ENCODE measurements at places on chromosomes 12 and 14.

DNA sequence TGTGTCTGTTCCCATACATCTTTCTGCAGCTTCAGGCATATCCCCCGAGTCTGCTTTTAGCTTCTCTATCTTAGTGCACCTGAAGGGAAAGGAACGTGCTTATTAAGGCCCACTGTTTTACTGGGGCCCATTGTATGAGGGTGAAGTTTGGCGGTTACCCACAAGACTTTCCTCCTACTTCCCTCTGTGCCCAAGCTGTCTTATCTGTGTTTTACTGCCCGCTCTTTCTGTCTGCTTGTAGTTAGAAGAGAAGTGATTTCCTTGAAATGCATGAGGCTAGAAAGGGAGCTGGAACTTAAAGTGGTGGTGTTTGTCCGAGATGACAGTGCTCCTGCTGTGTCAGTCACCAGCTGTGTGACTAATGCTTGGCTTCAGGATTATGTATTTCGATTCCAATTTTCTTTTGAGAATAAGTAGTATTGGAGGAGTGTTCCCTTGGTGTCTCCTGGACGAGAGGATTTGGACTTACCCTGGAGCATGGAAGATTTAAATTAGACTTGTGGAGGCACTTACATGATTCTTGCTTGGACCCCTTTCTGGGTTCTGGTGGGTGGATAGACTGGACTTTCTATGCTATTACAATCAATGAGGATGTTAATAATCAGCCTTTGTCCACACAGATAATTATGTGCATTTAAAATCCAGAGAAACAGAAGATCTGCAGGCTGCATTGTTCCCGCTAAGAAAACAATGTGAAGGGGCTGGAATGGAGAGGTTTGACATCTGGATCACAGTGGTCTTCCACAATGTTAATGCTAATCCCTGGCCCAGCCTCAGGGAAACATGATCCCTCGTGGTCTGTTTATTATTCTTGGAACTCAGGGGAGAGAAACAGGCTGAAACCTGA, 13.9 kb upstream of the KRT86 start:
- no peak for DNase-seq

DNA sequence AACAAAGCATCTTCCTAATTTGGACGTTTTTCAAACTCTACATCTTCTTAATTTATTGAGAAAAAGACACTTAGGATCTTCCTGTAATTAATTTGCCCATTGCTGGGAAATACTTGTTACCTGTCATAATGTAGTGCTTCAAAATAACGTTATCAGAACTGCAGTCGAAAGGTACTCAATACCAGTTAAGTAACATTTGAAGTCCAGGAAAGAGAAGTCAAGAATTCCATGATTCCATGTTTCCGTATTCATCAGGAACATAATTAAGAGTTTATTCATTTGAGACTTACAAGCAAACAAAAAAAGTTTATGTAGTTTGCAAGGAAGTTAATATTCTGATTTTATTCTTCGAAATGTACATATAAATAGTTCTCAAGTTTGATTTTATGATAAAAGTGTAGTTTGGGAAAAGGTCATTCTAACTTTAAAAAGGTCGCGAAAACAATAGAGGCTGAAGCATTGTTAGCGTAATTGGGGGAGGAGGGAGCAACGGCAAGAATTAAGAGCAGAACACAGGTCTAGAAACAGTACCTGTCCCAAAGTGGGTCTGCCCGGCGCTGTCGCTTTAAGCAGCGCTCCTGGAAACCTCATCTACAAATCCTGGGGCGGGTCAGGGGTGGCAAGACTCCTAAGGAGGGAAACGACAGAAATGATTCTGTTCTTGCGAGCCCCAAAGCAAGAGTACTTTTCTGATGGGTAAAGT, 1.2 kb upstream of the KCNMB4 start:
- no peak for DNase-seq

- no peak for DNase-seq
These were observed 356.2 kb downstream of the NELL2 start for GRCh38 chr12:44519931-44520330.

DNA sequence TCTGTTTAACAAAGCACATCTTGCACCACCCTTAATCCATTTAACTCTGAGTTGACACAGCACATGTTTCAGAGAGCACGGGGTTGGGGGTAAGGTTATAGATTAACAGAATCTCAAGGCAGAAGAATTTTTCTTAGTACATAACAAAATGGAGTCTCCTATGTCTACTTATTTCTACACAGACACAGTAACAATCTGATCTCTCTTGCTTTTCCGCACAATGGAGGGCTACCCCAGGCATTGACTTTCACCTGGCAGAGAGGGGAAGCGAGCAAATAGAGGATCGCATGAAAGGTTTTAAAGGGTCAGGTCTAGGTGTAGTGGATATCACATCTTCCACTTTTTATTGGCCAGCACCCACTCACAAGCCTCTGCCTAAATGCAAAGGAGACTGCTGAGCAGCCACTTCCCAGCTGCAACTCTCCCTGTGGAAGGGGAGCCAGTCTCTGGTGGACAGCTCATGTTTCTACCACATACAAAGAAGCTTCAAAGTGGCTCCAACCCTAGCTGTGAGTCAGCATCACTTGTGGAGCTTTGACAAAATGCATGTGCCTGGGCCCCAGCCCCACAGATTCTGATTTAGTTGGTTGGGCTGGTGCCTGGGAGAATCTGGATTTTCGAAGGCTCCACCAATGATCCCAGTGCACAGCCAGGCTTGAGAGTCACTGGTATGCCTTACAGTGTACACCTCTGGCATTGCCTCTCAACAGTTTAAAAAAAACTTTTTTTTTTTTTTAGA, 7.2 kb upstream of the FNTB start:
- DNase-seq: no peak

- no peak for DNase-seq
These were observed 16.3 kb upstream of the RNF34 start for GRCh38 chr12:121383601-121384021.

GRCh38 chr12:26523708-26524150, 309.3 kb downstream of the ITPR2 start:
- DNase-seq: no peak

- no peak for DNase-seq
These were observed 980.5 kb downstream of the FLRT2 start for GRCh38 chr14:86510491-86510890.

- peak; percentile 75 for DNase-seq
These were observed 118.7 kb downstream of the KSR2 start for GRCh38 chr12:117850048-117850447.

DNA sequence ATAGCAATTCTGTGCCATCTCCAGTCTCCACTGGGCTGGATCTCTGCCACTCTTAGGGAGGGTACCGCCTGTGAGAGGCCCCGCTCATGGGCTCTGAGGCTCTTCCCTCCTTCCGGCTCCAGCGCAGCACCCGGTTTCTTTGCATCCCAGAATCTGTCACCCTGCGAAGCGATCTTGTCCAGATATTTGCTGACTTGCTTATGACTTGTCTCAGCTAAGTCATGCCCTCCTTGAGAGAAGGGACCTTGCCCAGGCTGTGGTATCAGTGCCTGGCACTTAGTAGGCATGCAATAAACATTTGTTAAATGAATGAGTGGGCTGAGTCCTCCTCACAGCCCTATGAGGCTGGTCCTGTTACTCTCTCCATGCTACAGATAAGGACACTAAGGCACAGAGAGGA, 13.4 kb downstream of the KRT80 start:
- no peak for DNase-seq

DNA sequence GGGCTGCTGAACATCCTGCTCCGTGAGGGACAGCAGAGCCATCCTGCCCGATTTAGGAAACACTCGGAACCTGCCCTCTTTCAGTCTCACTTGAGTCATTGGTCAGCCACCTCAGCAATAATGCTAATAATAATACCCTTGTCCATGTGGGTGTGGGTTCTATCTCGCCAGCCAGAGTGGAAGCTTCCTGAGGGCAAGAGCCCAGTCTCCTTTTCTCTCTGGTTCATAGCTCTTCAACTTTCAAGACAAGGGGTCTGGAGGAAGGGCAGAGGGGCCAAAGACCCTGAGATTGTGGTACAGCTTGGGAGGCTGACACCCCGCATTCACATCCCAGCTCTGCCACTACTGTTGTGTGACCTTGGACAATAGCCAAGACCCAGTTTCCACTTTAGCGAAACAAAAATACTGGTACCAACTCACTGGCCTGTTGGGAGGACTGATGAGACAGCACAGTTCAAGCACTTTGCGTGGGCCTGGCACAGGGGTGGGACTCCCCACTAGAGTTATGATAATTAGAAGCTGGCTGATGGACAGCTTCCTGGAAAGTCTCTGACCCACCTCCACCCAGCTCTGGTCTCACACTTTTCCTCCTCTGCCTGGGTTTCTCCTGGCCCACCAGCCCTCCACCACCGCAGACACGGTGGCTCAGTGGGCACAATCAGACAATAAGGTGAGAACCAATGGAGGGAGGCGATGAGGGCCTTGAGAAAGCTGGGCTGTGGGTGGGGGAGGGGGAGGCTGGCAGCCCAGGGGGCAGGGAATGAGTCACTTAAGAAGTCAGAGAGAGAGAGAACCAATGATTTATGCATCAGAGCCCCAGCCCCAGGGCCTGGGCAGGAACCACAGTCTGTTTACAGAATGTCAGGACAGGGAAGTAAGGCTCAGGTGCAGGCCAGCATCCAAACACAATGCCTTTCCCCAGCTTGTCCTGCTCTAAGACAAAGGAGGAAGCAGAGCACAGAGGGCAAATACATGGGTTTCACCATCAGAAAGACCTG, 9.6 kb downstream of the FAIM2 start:
- no peak for DNase-seq

- no peak for DNase-seq
These were observed 428.3 kb downstream of the FUT8 start for GRCh38 chr14:65840786-65841185.

GRCh38 chr12:116609319-116610114, 50.3 kb downstream of the MAP1LC3B2 start:
- no peak for DNase-seq

Measured in ecto neural progenitor cell (in vitro differentiated cells).